ENCODE measurements at places on chromosomes 12 and 14.

GRCh38 chr14:100132903-100133510 lies 26.4 kb downstream of the DEGS2 start:
- DNase-seq: peak; percentile 53

GRCh38 chr12:57276935-57277563 lies 26.1 kb upstream of the STAC3 start:
- peak; percentile 28 for DNase-seq

GRCh38 chr12:89058402-89058801 lies 293.9 kb downstream of the DUSP6 start:
- no peak for DNase-seq

- DNase-seq: peak; percentile 13
Observed at GRCh38 chr14:35229084-35229791, 62.9 kb upstream of the PSMA6 start.

DNA sequence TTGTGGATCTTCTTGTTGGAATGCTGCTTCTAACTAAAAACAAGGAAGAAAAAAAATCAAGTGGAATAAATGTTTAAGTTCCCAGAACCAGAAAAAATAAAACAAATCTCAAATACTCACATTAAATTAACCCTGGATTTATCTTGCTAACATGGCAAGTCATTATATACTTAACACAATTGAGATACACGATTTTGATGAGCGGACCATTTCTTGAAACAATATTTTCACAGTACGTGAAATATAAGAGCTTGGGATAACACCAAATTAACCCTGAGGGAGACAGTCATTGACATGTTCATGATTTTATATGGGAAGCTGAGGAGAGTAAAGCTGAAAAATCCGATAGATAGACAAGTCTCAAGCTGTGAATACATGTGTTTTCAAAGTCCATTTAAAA lies 128.6 kb downstream of the PTCSC3 start:
- no peak for DNase-seq

GRCh38 chr12:121717041-121717699 lies 4.6 kb downstream of the TMEM120B start:
- peak; percentile 82 for DNase-seq

- no peak for DNase-seq
Observed at GRCh38 chr12:4160314-4161040, 113.1 kb upstream of the CCND2 start.

- no peak for DNase-seq
Observed at GRCh38 chr12:55929306-55929791, 1.6 kb upstream of the DGKA start.

DNA sequence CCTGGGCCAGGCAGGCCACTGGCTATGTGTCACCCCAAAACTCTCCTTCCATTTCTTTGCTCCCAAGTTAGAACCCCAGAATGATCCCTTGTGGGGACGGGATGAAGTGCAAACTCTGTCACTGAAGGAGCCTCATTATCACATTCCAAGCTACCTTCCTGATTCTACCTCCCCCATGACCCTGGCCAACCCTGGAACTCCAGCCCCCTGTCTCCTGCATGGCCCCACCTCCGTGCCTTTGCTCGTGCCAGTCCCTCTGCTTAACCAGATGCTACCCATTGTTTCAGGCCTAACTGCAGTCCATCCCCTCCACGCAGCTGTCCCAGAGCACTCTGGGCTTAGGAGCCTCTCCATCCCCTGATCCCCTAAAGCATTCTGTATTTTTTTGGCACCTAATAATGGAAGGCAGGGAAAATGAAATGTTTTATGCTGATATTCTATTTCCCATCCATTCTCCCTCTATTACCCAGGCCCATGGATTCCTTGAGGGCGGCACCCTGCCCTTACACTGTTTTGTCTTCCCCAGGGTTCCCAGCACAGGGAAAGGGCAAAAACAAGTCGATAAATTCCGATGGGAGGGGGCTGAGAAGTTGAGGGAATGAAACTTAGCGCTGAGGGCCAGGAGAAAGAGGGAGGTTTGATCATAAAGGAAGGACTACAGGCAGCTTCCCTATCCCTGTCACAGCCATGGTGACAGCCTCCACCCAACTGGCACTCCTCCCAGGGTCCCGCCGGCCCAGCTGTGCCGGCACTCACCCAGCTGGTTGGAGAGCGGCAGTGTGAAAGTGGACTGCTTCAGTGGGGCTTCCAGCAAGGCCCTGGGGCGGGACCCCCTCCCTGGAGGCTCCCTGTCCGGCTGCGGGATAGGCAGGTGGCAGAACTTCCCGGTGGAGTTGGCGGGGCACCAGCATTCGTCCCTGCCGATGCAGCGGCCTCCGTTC lies 58.1 kb downstream of the ISCA2 start:
- DNase-seq: no peak

GRCh38 chr14:72679536-72680151 lies 214.3 kb downstream of the DPF3 start:
- DNase-seq: no peak

- no peak for DNase-seq
Observed at GRCh38 chr12:5480938-5481303, 49.0 kb downstream of the NTF3 start.

GRCh38 chr14:64755781-64756221 lies 51.6 kb downstream of the PLEKHG3 start:
- DNase-seq: peak; percentile 60

DNA sequence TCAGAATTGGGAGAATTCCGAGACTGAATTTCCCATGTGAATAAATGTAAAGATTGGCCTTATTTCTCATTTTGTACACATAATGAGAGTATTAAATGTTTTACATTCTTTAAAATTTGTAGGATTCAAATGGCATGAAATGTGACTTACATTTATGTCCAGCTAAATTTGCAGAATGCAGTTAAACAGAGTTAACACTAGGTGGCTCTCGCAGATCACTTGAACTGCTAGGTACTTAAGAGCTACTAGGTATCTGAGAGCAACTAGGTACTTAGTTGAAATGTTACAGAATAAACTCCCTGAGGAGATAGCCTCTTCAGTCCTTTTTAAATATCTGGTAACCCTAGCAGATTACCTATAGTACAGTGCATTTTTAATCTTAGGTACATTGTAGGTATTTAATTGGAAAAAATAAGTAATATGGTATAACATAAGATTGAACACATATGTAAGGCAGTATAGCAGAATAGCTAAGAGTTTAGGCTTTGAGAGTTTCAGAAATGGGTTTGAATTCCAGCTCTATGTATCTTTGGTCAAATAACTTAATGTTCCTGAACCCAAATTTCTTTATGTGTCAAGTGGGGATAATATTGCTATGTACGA lies 73.8 kb downstream of the KIAA0586 start:
- peak; percentile 70 for DNase-seq

- DNase-seq: no peak
Observed at GRCh38 chr12:41784957-41785356, 359.7 kb downstream of the GXYLT1 start.

Data from fibroblast of skin of right quadriceps (primary cell).